ENCODE measurements at places on chromosomes 12 and 14. TPM values are rescaled to one million over a fixed set of nuclear protein-coding genes. Genes with fewer than 3 reads are reported as not detected.
A peak's percentile ranks its signal among the peaks of the same experiment; 100 is the strongest.

DNA sequence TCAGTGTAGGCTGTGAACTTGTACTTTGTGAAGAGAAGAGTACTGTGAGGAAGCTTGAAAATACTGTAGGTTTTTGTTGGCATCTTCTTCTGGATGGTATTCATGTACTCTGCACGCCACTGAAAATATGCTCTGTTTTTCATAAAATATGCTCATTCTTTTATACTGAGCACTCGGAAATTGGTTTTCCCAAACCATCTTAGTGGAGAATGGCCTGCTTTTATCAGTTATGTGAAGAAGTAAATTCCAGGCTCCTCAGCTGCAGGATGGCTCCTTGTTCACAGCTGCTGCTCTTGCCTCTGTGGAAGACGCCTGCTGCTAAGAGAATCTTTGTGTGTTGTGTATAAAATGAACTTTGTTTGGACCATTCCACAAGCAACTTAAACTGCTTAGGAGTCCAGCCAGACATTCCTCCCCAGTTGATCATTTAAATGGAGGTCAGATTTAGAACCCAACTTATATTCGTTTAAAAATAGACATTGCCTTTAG is 443.5 kb upstream of the RGS6 start:
- H3K4me3 ChIP-seq, result no peak overlapping the region
- H3K36me3 ChIP-seq, result no peaks in the 10 kb centered on the region
- H3K4me1 ChIP-seq, result peaks cover 14% of the 10 kb centered on the region
- no peaks in the 10 kb centered on the region for H3K27me3 ChIP-seq

GRCh38 chr14:89720741-89721729 is 233.5 kb downstream of the EFCAB11 start:
- H3K4me3 ChIP-seq, result no peak overlapping the region
- no peaks in the 10 kb centered on the region for H3K27me3 ChIP-seq
- no peak overlapping the region for H3K27ac ChIP-seq
- no peaks in the 10 kb centered on the region for H3K36me3 ChIP-seq
- H3K4me1 ChIP-seq, result peaks cover 8% of the 10 kb centered on the region
- DNase-seq, result no peak

GRCh38 chr12:119456824-119457223 is 122.3 kb downstream of the CCDC60 start:
- H3K36me3 ChIP-seq, result no peaks in the 10 kb centered on the region
- DNase-seq, result no peak
- H3K4me1 ChIP-seq, result no peaks in the 10 kb centered on the region
- H3K27me3 ChIP-seq, result no peaks in the 10 kb centered on the region

Gene DIO3
- not detected for total RNA-seq

DNA sequence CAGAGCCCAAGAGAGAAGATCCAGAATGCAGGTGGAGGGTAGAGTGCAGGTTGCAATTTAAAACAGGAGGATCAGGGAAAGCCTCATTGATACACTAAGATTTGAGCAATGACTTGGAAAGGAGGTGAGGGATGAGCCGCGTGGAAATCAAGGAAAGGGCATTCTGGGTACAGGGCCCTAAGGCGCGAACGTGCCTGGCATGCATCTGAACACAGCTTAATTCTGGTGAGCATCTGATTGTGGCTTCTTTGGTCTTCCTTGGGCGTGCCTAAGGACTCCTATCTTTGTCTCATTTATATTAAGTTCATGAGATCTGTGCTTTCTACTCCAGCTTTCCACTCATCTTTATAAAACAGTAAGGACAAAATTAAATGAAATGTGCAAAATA is 79.3 kb downstream of the NTF3 start:
- no peak overlapping the region for H3K4me3 ChIP-seq
- H3K36me3 ChIP-seq, result no peaks in the 10 kb centered on the region
- no peaks in the 10 kb centered on the region for H3K27me3 ChIP-seq
- H3K4me1 ChIP-seq, result no peaks in the 10 kb centered on the region
- peak; percentile 13 for DNase-seq

Gene EXD2
- total RNA-seq, result 7.8 TPM

DNA sequence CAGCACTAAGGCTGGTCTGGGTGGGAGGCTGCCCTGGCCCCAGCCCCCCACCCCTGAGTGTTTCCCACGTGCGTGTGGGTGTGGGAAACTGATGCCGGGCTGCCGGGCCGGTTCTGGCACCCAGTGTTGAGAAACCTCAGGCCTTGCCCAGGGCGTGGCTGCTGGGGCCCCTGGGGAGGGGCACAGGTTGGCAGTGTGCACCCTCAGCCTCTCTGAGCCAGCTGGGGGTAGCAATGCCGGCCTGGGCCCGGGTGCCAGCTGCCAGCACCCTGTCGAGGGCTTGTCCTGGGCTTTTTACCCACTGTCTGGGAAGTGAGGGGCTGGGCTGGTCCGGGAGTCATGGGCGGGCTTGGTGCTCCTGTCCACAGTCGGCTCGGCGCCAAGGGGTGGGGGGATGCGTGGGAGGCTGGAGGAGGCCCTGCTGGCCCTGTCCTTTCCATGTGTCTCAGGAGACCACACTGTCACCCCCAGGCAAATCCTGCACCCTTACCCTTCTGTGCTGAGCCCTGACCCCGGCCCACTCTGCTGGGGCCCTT is 15.7 kb downstream of the ASPG start:
- no peak overlapping the region for H3K4me3 ChIP-seq
- no peaks in the 10 kb centered on the region for H3K27me3 ChIP-seq
- DNase-seq, result no peak
- H3K27ac ChIP-seq, result no peak overlapping the region
- no peaks in the 10 kb centered on the region for H3K4me1 ChIP-seq

Gene CARMIL3
- not detected for total RNA-seq

DNA sequence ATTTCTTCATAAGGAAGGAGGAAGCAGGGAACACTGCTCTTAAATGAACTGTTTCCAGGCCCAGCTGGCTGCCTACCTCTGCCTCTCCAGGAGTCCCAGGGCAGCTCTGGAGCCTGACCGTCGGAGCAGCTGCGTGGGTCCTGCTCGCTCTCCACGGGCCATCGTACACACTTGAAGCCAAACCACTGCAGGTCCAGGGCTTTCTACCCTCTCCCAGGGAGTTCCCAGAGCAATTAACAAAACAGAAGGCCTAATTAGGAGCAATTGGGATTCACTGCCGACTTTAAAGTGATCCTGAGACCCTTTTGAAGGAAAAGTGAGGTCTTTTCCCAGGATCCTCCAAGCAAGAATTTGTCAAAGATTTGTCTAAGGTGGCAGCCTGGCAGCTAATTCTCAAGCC is 76.9 kb downstream of the OTX2 start:
- no peak for DNase-seq
- no peak overlapping the region for H3K27ac ChIP-seq
- H3K36me3 ChIP-seq, result no peaks in the 10 kb centered on the region
- peaks cover 18% of the 10 kb centered on the region for H3K27me3 ChIP-seq
- H3K4me1 ChIP-seq, result peaks cover 5% of the 10 kb centered on the region

DNA sequence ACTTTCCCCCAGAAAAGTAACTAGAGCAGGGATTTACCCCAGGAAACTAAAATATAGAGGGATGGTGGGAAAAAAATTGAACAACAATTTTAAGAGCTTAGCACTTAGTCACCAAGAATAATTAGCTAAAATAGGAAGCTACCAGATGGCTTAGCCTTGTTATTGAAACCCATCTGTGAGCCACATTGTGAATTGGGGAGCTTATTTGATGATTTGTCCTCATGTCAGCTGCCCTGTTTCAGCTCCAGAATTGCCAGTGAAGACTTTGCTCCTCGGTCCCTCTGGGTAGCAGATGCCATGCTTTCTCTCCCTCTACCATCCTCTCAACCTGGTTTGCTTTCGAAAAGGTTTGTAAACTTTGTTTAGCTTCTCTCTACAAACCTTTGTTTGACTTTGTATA is 67.7 kb upstream of the PTHLH start:
- no peaks in the 10 kb centered on the region for H3K27me3 ChIP-seq
- H3K36me3 ChIP-seq, result no peaks in the 10 kb centered on the region
- peaks cover 4% of the 10 kb centered on the region for H3K4me1 ChIP-seq
- H3K4me3 ChIP-seq, result no peak overlapping the region
- no peak overlapping the region for H3K27ac ChIP-seq

- no peak overlapping the region for H3K27ac ChIP-seq
- H3K27me3 ChIP-seq, result no peaks in the 10 kb centered on the region
- DNase-seq, result no peak
- no peak overlapping the region for H3K4me3 ChIP-seq
These were observed 474.4 kb downstream of the APAF1 start for GRCh38 chr12:99119449-99119848.

Gene TBX5
- not detected for total RNA-seq

Gene LRFN5
- not detected for total RNA-seq

Gene SELPLG
- total RNA-seq, result 2.1 TPM

GRCh38 chr12:67539946-67540345 is 108.6 kb upstream of the DYRK2 start:
- peaks cover 8% of the 10 kb centered on the region for H3K4me1 ChIP-seq
- no peaks in the 10 kb centered on the region for H3K36me3 ChIP-seq
- no peak overlapping the region for H3K27ac ChIP-seq
- H3K4me3 ChIP-seq, result no peak overlapping the region
- no peak for DNase-seq

- H3K4me3 ChIP-seq, result no peak overlapping the region
- peak; percentile 9 for DNase-seq
- no peak overlapping the region for H3K27ac ChIP-seq
These were observed 93.4 kb upstream of the SLCO1C1 start for GRCh38 chr12:20601668-20602280.

DNA sequence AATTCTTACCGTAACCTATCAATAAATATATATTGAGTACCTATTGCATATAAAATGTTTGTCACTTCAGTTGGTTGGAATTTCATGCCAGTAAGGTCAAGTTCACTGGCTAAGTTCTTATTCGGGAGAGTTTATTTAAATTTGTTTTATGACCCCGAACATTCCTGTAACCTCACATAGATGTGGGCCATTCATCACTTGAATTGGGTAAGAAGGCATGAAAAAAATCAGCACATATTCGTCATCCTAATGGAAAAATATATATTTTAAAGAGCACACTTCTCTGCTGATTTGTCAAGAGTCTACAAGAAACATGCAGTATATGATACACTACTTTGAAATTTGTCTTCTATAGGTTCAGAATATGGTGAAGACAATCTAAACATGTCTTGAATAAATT is 263.4 kb downstream of the CCDC91 start:
- no peak overlapping the region for H3K4me3 ChIP-seq
- no peak overlapping the region for H3K27ac ChIP-seq
- no peaks in the 10 kb centered on the region for H3K27me3 ChIP-seq
- H3K4me1 ChIP-seq, result no peaks in the 10 kb centered on the region

GRCh38 chr12:119669744-119670472 is 2.0 kb downstream of the PRKAB1 start:
- H3K36me3 ChIP-seq, result peaks cover 52% of the 10 kb centered on the region
- DNase-seq, result no peak
- peaks cover 4% of the 10 kb centered on the region for H3K4me1 ChIP-seq
- no peaks in the 10 kb centered on the region for H3K27me3 ChIP-seq
- H3K4me3 ChIP-seq, result no peak overlapping the region

All from SJSA1 (cell line).